Brain (organoid and tissue), 16 donors: ENCODE measurements at places on chromosomes 5 and 9.

- no peak for DNase-seq
Observed at GRCh38 chr9:99076483-99077171, 28.3 kb upstream of the TGFBR1 start.

DNA sequence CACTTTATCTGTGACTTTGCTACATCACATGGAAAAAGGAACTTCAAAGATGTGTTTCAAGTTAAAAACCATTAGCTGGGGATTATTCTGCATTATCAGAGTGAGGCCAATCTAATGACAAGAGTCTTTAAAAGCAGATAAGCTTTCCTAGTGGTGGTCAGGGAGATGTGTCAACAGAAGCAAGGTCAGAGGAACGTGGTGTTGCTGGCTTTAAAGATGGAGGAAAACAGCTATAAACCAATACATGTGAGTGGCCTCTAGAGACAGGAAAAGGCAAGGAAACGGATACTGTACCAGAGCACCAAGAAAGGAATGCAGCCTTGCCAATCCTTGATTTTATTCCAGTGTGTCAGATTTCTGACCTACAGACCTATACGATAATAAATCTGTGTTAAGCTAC is 204.2 kb downstream of the TAF11L14 start:
- DNase-seq = no peak

GRCh38 chr9:131554087-131554842 is 8.9 kb downstream of the PRRT1B start:
- no peak for DNase-seq

GRCh38 chr9:109889456-109889855 is 109.5 kb downstream of the PALM2AKAP2 start:
- DNase-seq = no peak

GRCh38 chr5:61232490-61233050 is 70.3 kb upstream of the SMIM15 start:
- no peak for DNase-seq

DNA sequence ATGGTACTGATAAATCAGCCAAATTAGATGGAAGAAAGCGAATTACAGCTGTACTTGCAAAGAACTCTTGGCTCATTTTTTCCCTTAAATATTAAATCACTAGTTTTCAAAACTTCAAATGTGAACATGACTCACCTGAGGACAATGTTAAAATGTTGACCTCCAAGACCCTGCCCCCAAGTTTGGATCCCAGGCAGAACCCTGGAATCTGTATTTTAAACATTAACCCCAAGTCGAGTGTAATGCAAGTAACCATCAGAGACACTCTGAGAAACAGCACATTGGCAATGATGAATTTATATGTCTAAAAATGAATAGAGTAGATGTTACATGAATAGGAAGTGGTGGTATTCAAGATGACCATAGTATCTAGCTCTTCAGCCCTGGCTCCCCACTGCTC is 2.3 kb upstream of the CD274 start:
- no peak for DNase-seq

- no peak for DNase-seq
Observed at GRCh38 chr9:138067613-138068367, 190.2 kb downstream of the CACNA1B start.

DNA sequence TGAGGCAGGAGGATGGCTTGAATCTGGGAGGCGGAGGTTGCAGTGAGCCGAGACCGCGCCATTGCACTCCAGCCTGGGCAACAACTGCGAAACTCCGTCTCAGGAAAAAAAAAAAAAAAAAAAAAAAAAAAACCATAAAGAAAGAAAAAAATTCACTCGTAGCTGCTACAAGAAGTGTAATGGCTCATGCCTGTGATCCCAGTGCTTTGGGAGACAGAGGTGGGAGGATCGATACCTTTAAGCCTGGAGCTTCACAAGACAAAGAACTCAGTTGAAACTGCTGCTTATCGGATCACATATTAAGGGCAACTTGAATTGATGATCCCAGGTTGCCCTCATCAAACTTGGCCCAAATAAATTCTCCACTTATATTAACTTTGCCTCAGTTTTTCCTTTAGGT is 1.0 kb upstream of the ZCCHC7 start:
- no peak for DNase-seq
